ENCODE measurements at places on chromosomes 12 and 14.

GRCh38 chr14:87113286-87113685 is 879.7 kb downstream of the GALC start:
- DNase-seq = no peak

- peak; percentile 69 for DNase-seq
Observed at GRCh38 chr12:54398995-54399793, 14.7 kb upstream of the ZNF385A start.

GRCh38 chr14:104766863-104767633 is 14.1 kb downstream of the SIVA1 start:
- DNase-seq = no peak

DNA sequence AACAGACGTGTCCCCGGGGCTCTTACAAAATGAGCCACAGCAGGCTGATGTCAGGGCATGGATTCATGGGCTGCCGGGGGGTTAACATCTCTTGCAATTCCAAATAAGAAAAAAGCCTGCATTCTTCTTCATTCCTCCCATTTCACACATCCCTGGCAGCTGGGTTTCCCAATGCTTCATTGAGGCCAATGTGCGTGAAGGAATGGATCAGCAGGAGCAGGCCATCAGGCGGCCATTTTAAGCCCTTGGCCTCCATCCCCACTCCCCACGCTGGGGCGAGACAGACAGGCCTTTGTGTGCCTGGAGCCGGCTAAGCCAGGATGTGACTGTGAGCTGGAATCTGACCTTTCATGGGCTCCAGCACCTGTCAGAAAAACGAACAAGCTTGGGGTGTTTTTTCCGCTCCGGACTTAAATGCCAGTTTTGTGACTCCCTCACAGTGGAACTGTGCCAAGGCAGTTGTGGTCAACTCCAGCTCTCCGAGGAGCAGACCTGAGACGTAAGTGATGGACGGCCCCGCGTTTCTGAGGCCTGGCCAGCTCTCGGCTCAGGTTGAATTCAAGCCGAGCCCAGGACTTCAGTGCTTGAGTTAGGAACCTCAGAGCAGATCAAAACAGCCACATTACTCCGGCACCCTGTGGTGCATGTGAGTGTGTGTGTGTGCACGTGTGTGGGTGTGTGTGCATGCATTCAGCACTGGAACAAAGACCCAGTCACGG is 133.1 kb downstream of the TMEM30B start:
- DNase-seq = peak; percentile 48

GRCh38 chr14:106395456-106396050 is 869.2 kb downstream of the TMEM121 start:
- no peak for DNase-seq

DNA sequence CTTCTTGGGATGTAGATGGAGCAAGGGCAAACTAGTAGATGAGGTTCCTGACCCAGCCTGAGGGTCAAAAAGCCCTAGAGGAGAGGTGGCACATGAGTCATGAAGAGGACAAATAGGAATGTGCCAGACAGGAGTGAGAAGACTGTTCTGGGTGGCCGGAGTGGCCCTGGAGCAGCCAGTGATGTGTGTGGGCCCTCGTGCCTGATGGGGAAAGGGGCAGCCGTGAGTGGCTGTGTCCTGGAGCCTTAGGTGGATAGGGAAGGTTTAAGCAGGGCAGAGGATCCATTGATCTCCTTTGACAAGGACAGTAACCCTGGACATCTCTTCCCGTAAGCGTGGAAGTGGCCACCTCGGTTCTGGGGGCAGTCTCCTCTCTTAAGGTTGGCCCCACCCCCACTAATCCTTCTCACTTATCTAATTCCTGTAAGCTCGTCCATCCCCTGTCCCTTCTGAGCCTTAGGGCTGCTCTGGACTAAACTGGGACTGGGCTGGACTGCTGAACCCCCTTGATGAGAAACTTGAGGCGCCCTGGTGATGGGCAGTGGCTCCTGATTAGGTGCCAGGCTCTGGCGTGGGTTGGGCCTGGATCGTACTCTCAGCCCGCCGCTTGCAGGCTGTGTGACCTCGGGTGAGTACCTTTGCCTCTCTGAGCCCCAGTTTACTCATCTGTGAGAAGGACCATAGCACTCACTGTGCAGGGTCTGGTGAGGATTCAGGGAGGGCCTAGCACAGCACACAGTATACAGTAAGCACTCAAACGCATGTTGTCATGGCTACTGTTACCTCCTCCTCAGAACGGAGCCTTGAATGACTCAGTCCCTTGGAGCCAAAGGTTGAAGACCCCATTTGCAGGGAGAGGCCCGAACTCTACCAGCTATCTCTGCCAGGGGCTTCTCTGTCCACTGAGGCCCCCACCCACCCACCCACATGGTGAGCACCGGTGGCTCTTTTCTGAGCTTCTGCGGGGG is 4.0 kb downstream of the FAM222A start:
- DNase-seq = no peak

DNA sequence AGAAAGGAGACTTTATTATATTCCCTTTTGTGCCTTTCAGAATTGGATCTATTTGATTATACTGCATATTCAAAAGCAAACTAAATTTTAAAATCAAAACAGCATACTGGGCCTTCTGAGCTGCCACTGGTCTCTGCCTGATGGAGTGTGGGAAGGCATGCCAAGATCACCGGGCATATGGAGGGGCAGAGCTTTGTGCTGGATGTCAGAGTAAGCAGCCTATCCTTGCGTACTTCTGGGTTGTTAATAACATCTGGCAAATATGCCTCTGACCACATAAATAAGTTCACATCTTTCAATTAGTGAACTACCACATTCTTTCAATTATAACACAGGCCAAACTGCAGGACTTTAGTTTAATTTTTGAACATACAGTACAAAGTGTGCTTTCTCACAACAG is 18.3 kb downstream of the MLH3 start:
- DNase-seq = no peak

- no peak for DNase-seq
Observed at GRCh38 chr12:85828576-85828975, 7.6 kb downstream of the RASSF9 start.

DNA sequence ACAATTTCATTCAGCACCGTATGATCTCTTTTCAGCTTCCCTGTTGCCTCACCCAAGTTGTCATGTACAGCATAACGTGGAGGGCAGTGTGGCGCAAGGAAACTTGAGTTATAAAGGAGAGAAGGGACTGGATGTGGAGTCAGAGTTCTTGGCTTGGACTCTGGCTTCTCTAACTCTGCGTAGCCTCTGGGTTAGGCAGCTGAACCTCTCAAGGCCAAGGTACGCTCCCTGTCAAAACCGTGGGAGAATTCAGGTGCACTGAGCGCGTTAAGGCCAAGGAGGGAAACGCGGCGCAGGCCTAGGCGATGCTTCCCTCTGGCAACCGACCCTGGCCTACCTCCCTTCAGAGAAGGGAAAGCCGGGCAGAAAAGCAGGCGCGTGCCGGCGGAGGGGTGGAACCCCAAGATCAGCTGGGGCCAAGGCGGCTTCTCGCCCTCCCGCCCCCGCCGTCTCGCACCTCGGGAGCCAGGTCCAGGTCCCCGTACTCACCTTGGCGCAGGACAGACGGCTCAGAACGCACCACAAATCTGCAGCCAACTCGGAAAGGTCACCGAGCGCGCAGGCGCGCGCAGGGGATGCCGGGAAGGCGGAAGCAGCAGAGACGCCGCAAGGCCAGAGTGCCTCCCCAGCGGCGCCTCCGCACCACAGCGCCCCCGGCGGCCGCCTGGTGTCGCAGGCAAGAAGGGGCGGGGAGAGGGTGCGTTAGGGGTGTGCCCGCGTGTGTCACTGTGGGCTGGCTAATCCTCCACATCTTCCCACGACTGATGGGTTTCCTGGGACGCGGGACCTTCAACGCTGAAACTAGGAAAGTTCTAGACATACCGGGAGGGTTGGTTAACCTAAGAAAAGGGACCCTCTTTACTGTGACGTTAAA is 7.0 kb upstream of the TDRD9 start:
- peak; percentile 75 for DNase-seq

DNA sequence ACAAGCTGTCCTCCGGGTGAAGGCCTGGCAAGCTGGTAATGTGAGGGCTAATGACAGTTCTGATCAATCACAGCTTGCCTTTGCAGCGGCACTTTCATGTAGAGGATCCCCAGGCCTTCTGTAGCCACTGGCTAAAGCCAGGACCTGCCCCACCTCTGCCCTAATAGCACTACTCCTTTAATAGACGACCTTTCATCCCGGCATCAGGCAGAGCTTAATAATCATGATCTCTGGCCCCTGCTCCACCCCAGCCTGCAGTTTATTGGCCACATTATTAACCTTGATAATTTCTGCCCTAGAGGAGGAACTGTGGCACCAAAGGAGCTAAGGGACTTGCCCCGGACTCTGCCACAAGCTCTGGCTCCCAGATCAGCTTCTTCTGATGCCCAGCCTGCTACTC is 142.3 kb upstream of the TBX3 start:
- DNase-seq = no peak

DNA sequence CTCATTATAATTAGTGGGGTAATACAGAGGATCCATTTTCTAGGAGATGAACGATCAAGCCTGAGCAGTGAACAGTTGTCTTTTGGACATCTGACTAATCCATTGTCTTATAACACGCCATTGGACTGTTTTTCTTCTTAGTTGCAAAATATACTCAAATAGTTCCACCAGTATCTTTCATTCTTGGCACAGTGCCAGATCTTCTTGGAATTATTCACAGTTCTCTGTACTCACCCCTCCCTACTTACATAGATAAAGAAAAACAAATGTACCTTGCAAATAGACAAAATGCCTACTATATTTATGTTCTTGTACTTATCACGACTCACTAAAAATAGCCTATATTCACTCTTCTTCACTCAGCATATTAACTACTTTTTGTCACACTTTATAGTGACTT is 3.8 kb downstream of the CBLN3 start:
- DNase-seq = peak; percentile 59

- DNase-seq = no peak
Observed at GRCh38 chr12:105234197-105234596, 1.8 kb downstream of the APPL2 start.

- peak; percentile 79 for DNase-seq
Observed at GRCh38 chr12:68483592-68484383, 126.9 kb upstream of the RAP1B start.

DNA sequence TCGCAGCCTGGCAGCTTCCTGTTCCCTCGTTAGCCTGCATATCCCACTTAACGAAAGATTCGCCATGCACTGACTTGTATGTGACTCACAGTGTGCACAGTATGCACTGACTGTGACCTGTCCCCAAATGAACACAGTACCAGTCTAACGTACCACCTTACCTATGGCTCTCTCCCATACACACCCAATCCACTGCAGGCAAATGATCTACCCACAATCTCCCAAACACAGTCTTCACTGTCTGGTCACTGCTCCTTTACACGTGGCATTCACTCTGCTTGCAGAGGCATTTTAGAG is 163.5 kb upstream of the EEA1 start:
- no peak for DNase-seq

DNA sequence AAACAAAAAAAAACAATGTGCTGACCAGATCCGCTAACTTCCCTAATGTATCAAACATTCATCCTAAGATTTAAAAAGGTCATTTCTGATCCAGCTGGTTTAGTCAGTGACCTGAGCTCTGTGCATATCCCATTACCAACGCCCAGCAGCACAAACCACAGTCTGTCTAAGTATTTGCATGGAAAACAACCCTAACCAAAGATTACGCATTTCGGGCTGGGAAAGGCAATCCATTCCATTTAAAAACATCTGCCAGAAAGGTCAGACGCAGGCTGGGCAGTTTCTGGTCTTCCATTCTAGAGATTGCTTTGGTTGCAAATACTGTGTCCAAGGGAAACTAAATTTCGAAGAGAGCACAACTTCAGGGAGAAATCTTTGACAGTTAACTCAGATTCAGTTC is 234.9 kb downstream of the FLRT2 start:
- no peak for DNase-seq

GRCh38 chr14:51653079-51653774 is 1.5 kb downstream of the FRMD6 start:
- DNase-seq = peak; percentile 75

- peak; percentile 29 for DNase-seq
Observed at GRCh38 chr14:99006276-99006675, 265.7 kb downstream of the BCL11B start.

GRCh38 chr14:69040353-69040752 is 61.3 kb upstream of the ACTN1 start:
- no peak for DNase-seq

DNA sequence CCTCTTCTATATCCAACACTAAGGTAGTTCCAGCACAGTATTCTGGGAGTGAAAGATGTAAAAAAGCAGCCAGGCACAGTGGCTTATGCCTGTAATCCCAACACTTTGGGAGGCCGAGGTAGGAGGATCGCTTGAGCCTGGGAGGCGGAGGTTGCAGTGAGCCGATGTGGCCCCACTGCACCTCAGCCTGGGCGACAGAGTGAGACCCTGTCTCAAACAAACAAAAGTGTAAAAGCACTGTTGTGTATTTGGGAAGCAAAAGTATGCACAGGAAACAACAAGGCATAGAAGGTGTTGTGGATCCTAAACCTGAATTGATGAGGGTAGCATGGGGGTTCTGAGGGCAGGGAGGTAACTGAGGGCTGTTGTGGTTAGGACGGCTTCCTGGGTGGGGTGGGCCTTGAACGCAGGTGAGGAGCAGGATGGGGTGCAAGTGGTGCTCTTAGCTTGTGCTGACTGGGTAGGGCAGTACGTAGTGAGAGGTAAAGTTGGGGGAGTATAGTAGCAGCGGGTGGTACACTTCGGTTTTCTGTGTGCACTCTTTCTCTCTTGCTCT is 64.2 kb downstream of the RASSF3 start:
- no peak for DNase-seq

DNA sequence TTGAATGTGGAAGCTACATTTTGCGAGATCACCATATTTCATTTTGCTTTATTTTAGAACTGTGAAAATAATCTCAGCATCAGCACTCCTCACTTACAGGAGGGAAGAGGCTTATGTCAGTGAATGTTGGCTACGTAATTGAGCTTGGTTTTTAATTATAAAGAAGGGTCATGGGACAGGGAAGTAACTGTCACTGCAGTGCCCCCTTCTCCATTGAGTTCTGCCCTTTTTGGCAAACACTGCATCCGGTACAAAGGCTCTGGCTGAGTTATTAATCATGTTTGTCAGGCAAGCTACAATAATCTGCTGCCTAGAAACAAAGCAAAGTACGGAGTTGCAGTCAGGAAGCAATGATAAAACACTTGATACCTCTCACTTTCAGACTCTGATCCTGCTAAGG is 546.7 kb downstream of the SNAPC1 start:
- DNase-seq = no peak

DNA sequence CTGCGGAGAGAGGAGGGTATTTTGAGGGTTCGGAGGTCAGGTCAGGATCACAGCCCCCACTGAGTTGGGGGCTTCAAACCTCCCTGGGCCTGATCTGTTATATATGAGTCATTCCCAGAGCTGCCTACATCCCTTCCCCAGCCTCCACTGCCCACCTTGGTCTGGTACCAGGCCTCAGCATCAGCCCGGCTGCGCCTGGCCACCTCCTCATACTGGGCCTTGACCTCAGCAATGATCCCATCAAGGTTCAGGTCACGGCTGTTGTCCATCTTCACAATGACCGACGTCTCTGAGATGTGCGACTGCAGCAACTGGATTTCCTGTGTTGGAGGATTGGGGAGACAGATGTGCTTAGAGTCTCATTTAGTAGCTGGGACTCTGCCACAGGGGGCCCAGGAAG is 4.2 kb downstream of the KRT84 start:
- no peak for DNase-seq

- no peak for DNase-seq
Observed at GRCh38 chr12:81221681-81222080, 143.8 kb downstream of the ACSS3 start.

- DNase-seq = no peak
Observed at GRCh38 chr12:64720884-64721283, 38.3 kb downstream of the GNS start.

- DNase-seq = no peak
Observed at GRCh38 chr12:77724367-77724957, 106.2 kb upstream of the NAV3 start.
